ENCODE measurements at places on chromosomes 5 and 9.

DNA sequence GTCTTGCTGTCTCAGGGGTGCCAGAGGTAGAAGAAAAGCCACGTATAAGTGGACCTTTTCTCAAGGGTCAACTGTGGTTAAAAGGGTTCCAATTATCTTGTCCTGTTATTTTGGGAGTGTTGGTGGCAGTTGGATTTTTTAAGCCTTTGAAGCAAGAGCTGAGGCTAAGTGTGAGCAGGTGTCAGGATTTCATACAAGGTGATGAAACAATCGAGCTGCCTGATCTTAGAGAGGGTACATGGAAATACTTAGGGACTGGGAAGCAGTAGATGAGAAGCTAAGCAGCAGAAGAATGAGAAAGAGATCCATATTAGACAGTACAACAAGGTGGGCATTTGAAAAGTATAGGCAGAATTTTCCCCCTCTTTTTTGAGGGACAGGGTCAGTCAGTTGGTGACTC lies 23.6 kb downstream of the FOCAD start:
- no peak for DNase-seq

- DNase-seq: no peak
Measured at GRCh38 chr5:2369178-2369577, 382.3 kb downstream of the IRX2 start.

- no peak for DNase-seq
Measured at GRCh38 chr9:95901506-95901905, 26.0 kb downstream of the ERCC6L2 start.

GRCh38 chr9:83512621-83513020 lies 25.6 kb downstream of the FRMD3 start:
- no peak for DNase-seq

DNA sequence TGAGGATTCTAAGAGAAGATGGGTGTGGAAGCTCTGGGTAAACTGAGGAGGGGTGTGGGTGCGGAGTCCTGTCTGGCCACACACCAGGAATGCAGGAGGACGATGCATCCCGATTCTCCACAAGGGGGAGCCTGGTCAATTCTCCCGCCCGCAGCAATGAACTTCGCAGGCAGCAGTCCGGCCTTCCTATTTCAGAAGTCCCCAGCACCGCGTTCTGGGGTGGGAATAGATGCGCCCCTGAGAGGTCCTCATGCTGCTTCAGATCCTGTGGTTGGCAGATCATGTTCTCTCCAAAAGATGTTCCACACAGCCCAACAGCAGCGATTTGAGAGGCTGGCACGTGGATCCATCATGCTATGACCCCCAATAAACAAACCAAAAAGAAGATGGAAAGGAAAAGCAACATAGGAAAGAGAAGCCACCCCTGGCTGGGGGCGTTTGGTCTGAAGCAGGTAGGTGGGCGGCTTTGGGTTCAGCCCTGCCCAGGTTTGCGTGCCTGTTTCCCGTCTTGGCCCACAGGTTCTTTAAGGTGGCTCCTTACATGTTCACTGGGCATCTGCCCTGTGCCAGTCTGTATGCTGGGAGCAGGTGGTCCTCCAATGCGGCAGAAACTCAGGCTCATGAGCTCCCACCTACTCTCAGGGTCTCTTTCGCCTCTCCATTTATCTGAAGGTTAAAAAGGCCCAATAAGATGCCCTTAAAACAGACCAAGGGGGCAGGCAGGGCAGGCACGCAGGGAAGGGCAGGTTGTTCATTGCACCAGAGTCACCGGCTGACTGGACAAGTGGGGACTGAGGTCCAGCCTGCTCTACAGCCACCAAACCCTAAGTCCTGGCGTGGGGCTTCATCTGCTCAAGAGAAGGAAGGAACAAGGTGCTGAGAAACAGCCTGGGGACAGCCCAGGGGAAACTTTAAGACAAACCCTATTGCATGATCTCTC lies 171.6 kb downstream of the PAX5 start:
- DNase-seq: no peak

DNA sequence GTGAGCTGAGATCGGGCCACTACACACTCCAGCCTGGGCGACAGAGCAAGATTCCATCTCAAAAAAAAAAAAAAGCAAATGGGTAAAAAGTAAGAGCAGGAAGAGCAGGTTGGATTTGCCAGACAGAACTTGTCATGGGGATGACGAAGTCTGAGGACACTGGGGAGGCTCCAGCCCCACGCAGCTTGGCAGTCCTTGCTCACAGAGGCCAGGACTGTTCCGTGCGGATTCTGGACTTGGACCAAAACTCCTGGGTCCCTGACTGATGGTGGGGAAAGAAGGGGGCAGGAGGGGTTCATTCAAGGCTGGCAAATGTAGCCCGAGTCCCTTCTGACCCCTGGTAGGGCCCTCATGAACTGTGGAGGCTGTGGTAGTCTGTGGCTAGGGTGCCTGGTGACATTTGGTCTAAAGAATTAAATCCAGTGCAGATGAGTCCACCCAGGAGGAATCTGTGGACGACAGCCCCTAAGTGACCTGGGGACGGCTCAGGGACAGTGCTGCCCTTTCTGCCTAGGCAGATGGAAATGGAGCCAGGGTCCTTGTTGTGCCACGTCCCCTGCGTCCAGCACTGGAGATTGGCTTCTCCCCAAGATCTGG lies 3.1 kb downstream of the FGD3 start:
- no peak for DNase-seq

- DNase-seq: no peak
Measured at GRCh38 chr5:2876183-2876582, 124.7 kb upstream of the IRX2 start.

DNA sequence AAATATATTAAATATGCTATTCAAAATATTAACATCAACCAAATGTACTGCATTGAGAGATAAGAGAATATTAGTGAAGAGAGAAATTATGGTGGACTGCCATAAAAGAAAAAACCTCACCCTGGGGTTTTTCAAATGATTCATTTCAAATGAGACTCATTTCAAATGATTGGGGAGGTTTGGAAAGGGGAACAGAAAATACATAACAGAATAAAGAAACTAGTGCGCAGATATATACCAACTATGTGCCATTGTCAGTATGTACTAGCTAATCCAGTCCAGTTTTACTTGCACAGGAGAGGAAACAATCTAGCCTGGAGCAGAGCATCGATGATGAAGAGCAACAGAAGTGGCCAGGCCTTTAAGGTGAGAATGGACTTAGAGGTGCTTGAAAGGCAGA lies 651.6 kb upstream of the RORB start:
- no peak for DNase-seq
